ENCODE measurements at places on chromosomes 4 and X.

DNA sequence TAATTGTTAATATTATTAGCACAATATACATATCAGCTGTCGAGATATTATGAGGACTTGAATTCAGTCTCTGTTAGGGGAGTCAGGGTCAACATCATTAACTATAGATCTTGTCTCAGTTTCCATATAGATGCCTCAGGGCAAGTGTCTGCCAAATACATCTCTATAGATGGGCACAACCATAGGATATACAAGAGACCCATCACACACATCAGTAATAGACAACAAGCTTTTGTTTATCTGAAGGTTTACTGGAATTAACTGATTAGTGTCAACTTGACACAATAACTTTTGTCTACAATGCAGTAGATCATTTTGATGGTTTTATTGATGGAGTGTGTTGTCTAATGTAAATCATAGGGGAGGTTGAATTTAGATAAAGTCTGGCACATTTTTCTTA is 37.1 kb upstream of the PHOX2B start:
- DNase-seq = no peak

DNA sequence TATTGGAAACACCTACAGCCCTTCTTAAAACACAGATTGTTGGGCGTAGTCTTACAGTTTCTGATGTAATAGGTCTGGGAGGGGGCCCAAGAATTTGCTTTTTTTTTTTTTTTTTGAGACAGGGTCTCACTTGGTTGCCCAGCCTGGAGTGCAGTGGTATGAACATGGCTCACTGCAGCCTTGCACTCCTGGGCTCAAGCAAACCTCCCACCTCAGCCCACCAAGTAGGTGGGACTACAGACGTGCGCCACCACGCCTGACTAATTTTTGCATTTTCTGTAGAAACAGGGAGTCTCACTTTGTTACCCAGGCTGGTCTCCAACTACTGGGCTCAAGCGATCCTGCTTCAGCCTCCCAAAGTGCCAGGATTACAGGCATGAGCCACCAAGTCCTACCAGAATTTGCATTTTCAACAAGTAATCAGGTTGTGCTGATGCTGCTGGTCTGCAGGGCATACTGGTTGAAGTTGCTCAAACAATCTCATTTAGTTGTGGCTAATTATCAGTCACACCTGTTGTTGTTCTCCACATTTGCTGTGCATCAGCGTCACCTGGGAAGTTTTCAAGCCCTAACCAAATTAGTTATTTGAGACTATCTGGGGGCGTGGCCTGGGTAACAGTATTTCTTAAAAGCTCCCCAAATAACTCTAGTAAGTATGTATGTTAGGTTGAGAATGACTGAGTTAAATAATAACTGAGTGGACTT is 14.0 kb downstream of the TMEM154 start:
- no peak for DNase-seq

DNA sequence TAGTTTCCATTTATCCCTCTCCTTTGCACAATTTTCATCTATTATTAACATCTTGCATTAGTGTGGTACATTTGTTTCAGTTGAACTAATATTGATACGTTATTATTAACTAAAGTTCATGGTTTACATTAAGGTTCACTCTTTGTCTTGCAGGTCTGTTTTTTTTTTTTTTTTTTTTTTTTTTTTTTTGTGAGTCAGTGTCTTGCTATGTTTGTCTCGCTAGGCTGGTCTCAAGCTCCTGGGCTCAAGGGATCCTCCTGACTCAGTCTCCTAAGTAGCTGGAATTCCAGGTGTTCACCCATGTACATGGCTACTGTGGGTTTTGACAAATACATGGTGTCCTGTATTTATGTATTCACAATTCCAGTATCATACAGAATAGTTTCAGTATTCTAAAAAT is 6.8 kb downstream of the TBC1D19 start:
- DNase-seq = no peak

DNA sequence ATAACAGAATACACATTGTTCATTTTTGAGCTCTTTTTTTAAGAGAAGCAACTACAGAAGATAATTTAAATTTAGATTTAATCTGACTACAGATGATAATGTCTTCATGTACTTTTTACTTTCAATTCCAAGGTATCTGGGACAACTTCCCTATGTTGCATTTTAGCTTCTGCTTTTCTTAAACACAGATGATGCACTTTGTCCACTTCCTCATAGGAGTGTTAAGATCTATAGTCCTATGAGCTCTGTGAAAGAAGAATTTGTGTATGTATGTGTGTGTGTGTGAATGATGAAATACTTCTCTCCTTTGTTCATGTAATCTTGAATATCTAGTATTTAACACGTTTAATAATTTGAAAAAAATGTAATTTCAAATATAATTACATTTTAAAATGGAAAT is 5.3 kb upstream of the FHIP1A start:
- DNase-seq = no peak

DNA sequence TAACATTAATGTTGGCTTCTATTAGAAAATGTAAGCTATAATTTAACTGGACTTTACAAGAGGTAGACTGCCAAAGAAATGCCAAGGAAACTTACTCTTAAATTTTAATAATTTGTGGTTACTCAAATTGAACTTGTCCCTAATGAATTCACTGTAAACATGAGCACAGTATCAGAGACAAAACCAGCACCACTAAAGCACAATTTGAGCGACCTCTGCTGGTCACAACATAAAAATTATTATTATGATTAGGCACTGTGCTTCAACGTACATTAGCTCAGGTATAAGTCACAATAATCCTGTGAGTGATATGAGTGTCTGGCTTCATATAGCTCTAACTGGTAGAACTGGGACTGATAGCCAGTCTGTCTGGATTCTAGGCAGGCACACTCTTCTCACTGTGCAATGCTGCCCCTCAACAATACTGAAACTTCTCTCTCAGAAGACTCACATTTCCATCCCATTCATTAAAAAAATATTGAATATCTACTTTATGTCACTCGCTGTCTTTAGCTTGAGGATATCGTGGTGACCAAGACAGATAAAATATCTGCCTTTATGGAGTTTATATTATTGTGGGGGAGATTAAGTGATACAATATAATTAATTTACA is 8.0 kb downstream of the NUDT6 start:
- no peak for DNase-seq
